Posterior vena cava (tissue), 2 donors: ENCODE measurements at places on chromosomes 3 and 15. TPM values are rescaled to one million over a fixed set of nuclear protein-coding genes. Genes with fewer than 3 reads are reported as not detected.

Gene APOD
- 221 TPM for total RNA-seq

DNA sequence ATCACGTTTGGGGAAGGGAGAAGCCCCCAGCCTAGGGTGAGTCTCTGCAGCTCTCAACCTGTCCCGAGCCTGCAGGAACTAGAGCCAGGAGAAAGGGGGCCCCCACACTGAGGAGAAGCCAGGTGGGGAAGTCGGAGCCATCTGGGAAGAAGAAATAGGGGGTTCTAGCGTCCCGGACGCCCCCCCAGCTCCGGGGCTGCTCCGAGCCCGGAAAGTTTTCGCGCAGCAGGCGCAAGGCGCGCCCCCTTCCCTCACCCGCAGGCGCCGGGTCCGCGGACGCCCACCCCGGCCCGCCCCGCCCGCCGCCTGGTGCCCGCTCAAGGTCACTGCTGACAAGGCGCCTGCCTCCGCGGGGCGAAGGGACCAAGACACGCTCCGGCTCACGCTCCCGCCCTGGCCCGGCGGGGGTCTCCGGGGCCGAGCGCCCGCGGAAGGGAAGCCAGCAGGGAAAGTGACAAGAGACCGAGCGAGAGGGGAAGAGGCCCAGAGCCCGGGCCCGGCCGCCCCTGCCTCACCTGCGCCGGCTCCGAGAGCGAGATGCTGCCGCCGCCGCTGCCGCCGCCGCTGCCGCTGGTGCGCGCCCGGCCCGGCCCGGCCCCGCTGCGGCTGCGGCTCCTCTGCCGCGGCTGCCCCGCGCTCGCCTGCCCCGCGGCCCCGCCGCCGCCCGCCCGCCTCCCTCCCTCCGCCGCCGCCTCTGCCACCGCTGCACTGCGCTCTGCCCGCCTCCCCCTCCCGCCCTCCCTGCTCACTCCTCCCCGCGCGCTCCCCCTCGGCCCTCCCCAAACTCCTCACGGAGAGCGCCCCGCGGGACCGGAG, 108.4 kb upstream of the SLC6A11 start:
- DNase-seq = no peak

Gene RTP1
- total RNA-seq = not detected

DNA sequence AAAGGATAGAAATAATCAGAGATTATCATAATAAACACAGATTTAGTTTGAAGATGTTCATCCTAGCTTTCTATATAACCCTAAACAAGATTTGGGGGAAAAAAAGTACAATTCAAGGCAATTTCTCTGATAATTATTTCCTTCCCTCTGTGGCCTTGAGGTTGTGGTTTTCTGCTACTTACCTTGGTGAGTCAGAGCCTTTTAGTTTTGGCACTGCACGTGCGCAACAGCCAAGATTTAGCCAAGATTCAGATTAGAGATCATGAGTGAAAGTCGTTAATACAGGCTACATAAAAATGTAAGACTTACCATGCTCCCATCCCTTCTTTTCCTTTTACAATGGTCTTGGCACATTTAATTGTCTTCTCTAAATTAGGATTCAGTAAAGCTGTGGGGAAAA, 6.7 kb downstream of the LYZL4 start:
- no peak for DNase-seq

GRCh38 chr15:60804986-60805949, 326.3 kb upstream of the ICE2 start:
- DNase-seq = no peak

- DNase-seq = no peak
Measured at GRCh38 chr3:184457329-184457728, 77.5 kb downstream of the CHRD start.

Gene CLDN16
- not detected for total RNA-seq

- no peak for DNase-seq
Measured at GRCh38 chr3:141333836-141334626, 34.3 kb upstream of the ZBTB38 start.

Gene TMEM207
- total RNA-seq = not detected

DNA sequence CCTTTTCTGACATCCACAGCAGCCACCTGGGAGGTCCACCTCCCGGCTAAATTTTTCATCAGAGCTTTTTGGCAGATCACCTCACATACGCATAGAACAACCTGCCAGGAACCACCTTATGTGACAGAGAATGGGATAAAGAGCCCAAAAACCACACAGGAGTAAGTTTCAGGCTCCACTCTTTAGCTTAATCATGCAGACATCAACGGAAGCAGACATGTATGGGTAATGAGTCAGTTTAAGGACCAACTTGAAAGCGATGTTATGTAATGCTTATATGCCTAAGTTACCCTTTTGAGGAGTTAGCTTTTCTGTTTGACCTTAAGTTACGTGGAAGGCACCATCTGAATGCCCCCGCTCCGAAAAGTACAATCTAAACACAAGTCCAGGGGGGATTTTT, 183.3 kb upstream of the BHLHE40 start:
- DNase-seq = no peak

- no peak for DNase-seq
Measured at GRCh38 chr3:29991198-29991597, 615.2 kb upstream of the TGFBR2 start.

GRCh38 chr3:72335458-72336095, 512.7 kb downstream of the SHQ1 start:
- DNase-seq = no peak

GRCh38 chr3:195102609-195103467, 168.1 kb downstream of the XXYLT1 start:
- peak; percentile 49 for DNase-seq

- DNase-seq = no peak
Measured at GRCh38 chr3:116051586-116051985, 393.7 kb downstream of the LSAMP start.

DNA sequence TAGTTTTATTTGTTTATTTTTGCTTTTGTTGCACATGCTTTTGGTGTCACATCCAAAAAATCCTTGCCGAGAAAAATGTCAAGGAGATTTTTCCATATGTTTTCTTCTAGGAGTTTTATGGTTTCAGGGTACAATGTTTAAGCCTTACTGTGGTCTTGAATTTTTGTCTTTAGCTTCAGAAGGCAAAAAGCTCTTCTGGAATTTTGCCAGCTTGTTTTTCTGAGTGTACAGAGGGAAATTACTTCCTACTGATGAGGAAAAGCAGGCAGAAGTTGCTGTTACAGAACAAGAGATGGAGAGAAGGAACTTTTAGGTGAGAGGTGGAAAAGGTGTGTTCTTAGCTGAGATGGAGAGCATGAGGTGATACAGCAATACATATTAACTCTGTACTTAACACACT, 59.6 kb downstream of the UBE2E2 start:
- DNase-seq = no peak
